ENCODE measurements at places on chromosomes 7 and 10.

DNA sequence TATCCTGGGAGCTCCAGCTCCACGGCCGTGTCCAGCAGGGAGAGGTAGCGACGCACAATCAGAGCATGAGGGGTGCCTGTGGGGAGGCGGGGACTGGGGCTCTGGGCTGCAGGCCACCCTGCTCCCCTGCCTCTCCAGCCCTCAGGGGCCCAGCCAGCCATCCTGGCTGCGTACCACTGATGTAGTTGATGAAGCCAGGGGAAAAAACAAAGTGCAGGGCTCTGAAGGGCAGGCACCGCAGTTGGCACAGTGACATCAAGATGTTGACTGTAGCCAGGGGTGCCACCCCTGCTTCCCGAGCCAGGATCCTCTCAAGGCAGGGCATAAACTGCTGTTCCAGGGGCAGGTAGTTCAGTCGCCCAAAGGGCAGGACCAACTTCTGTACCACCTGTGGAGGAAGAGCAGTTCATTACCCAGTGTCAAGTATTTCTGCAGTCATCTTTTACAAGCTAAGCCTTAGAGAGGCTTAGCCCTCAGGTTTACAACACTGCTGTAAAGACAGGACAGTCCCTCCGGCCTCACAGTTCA, 2.8 kb downstream of the FASTK start:
- DNase-seq = no peak

GRCh38 chr7:44709945-44710596, 38.6 kb upstream of the ZMIZ2 start:
- no peak for DNase-seq

- no peak for DNase-seq
Measured at GRCh38 chr7:46664453-46664852, 743.4 kb upstream of the IGFBP3 start.

DNA sequence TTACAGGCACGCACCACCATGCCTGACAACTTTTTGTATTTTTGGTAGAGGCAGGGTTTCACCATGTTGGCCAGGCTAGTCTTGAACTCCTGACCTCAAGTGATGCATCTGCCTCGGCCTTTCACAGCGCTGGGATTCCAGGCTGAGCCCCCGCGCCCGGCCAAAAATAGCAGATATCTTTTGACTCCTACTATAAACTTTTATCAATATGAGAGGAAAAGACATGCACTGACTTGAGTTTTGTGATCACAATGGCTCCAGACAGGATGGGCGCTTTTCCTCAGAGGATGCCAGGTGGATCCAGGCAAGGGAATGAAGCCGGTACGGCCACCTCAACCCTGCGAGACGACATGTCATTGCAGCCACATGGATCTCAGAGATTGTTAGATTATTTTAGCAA, 123.9 kb downstream of the DNAJB6 start:
- DNase-seq = no peak

GRCh38 chr7:85019778-85020177, 167.1 kb downstream of the SEMA3D start:
- DNase-seq = no peak

- DNase-seq = no peak
Measured at GRCh38 chr10:42942279-42942950, 134.5 kb upstream of the RET start.

Data from muscle of back (tissue), 13 donors.